ENCODE measurements at places on chromosomes 3 and 15. TPM values are rescaled to one million over a fixed set of nuclear protein-coding genes. Genes with fewer than 3 reads are reported as not detected.

TICRR gene
- polyA plus RNA-seq: 6.9 TPM

RARB gene
- 42.4 TPM for polyA plus RNA-seq

ZNF80 gene
- polyA plus RNA-seq: 0.09 TPM

GABPB1 gene
- polyA plus RNA-seq: 36.8 TPM

ARPIN gene
- 31.8 TPM for polyA plus RNA-seq

RASA2 gene
- 25.8 TPM for polyA plus RNA-seq

P2RY14 gene
- 4.8 TPM for polyA plus RNA-seq

MYLK gene
- 400 TPM for polyA plus RNA-seq

CYP1A2 gene
- polyA plus RNA-seq: 0.43 TPM

CSTA gene
- polyA plus RNA-seq: 1.1 TPM

PLSCR2 gene
- polyA plus RNA-seq: 0.93 TPM

CFAP91 gene
- polyA plus RNA-seq: 6.0 TPM

UTS2B gene
- 1.0 TPM for polyA plus RNA-seq

CADM2 gene
- 0.41 TPM for polyA plus RNA-seq

GOLGA6L7 gene
- 0.93 TPM for polyA plus RNA-seq

PPM1L gene
- polyA plus RNA-seq: 2.8 TPM

ADGRG7 gene
- polyA plus RNA-seq: not detected

ZNF660 gene
- polyA plus RNA-seq: 18.2 TPM

ATP10A gene
- 0.95 TPM for polyA plus RNA-seq

USP13 gene
- 27.6 TPM for polyA plus RNA-seq

RCN2 gene
- 213 TPM for polyA plus RNA-seq

MRAS gene
- polyA plus RNA-seq: 19.1 TPM

KAT2B gene
- polyA plus RNA-seq: 46.0 TPM

ALDH1A3 gene
- polyA plus RNA-seq: 0.54 TPM

THPO gene
- polyA plus RNA-seq: 1.2 TPM

CSPG4 gene
- polyA plus RNA-seq: 12.0 TPM

SLC30A4 gene
- 4.6 TPM for polyA plus RNA-seq

C3orf49 gene
- polyA plus RNA-seq: 0.81 TPM

KCNMB2 gene
- polyA plus RNA-seq: 15.9 TPM

MCF2L2 gene
- polyA plus RNA-seq: 1.3 TPM

OR4F6 gene
- polyA plus RNA-seq: not detected

MESP1 gene
- polyA plus RNA-seq: not detected

ZPLD1 gene
- polyA plus RNA-seq: not detected

EPHA6 gene
- 0.27 TPM for polyA plus RNA-seq
